Fibroblast of skin of scalp (primary cell): ENCODE measurements at places on chromosomes 16 and 17.
A peak's percentile ranks its signal among the peaks of the same experiment; 100 is the strongest.

- no peak for DNase-seq
These were observed 39.2 kb upstream of the CBX4 start for GRCh38 chr17:79878329-79878947.

GRCh38 chr17:50634224-50634914 lies at the start of gene ABCC3:
Gene ABCC3, plus strand, starts transcription at chr17:50634881. Its CDS starts 56 bp downstream, at chr17:50634937.
- DNase-seq: peak; percentile 40

GRCh38 chr16:70777973-70778406 lies 23.0 kb downstream of the VAC14 start:
- DNase-seq: peak; percentile 55

DNA sequence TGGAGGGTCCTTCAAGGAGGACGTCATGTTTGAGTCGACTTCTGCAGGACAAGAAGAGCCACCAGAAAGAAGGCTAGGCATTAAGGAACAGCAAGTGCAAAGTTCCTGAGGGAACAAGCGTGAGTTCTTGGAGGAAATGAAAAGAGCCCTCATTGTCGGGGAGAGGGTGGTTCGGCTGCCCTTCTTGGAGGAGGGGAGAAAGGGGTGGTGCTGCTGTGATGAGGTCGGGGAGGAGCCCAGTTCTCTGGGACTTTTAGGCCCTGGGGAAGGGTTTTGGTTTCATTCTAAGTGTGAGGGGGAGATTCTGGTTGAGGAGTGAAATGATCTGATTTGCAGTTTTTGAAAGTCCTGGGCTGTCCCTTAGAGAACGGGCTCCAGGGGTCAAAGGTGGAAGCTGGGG lies 4.1 kb downstream of the BICDL2 start:
- no peak for DNase-seq

DNA sequence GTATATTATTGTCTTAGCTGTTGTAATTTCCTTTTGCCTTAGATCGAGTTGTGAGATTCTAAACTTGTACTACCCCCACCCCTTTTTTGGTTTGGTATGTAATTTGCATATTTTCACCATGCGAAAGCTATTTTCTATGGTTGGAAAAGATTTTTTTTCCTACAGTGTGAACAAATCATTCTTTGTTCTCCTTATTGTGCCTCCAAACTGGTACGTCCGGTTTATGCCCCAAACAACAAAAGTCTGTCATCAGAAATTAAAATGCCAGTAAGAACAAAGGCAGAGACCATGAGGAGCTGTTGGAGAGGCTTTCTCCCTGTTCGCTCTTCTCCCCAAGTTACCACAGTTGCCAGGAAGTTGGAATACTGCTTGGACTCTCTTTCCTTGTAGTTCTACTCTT lies 66.1 kb downstream of the BCAS3 start:
- peak; percentile 69 for DNase-seq

GRCh38 chr16:11431915-11432465 lies 86.7 kb downstream of the RMI2 start:
- DNase-seq: no peak

GRCh38 chr16:88529596-88529995 lies 40.6 kb upstream of the ZC3H18 start:
- DNase-seq: no peak

DNA sequence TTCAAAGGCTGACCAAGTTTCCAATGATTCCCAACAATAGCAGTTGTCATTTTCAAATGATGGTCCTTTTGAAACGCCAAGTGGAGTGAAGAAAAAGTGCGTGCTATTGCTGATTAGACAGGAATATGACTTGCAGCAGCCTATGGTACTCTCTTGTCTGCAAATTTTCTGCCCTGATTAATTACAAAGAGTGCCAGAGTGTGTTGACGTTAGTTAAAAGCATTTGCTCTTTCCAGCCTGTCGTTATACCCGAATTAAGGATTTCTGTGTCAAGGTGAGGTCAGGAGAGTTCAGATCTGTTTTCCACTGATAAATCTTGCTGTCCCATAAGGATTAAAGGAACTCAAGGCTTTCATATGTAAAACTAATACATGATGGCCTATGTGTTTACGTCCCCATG lies 75.0 kb upstream of the ADAMTS18 start:
- DNase-seq: no peak

DNA sequence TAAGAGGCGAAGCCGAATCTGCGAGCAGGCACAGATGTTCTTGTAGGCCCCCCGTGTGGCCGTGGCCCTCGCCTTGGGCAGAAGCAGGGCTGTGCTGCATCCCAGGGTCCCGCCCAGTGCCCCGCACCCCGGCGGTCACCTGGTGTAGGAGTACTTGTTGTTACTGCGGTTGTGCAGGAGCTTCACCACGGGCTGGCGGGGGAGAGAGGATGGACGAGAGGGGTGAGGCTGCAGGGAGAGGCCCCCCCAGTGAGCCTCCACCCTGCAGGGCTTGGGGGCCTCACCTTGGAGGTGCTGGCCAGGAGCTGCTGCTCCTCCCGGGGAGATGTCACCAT lies 11.4 kb downstream of the ASPHD1 start:
- no peak for DNase-seq

- DNase-seq: no peak
These were observed 229.7 kb downstream of the SNX29 start for GRCh38 chr16:12206098-12206748.

DNA sequence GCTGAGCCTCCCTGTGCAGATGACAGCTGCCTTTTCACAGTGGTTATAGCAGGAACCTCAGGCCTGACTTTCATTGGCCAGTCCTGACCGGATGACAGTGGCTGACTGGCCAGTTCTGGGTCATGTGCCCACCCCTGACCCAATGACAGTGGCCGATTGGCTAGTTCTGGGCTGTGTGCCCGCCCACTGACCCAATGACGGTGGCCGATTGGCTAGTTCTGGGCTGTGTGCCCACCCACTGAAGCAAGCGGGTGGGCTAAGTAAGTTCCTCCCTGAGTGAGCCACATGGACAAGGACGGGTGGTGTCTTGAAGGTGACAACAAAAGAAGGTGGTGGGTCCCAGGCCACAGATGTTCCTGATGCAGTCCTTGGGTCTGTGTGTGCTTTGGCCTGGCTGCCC lies 9.5 kb downstream of the DEF8 start:
- DNase-seq: peak; percentile 33

DNA sequence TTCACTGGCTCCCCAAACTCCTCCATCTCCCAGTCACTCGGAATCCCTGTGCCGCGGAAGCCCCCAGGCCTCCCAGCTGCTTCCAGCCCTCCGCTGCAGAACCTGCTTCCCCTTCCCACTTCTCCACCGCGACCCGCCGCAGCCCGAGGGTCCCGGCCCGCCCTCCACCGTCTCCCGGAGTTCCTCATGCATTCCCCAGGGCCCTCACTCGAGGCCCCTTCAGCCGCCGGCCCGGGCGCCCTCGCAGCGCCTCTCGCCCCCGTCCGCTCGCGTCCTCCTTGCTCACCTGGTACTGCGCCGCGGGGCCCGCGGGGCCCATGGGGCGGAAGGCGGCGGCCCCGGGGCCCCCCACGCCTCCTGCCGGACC lies 329 bp downstream of the SMARCD2 start:
- DNase-seq: no peak

GRCh38 chr17:43030137-43030767 lies 5.2 kb downstream of the RND2 start:
- no peak for DNase-seq

DNA sequence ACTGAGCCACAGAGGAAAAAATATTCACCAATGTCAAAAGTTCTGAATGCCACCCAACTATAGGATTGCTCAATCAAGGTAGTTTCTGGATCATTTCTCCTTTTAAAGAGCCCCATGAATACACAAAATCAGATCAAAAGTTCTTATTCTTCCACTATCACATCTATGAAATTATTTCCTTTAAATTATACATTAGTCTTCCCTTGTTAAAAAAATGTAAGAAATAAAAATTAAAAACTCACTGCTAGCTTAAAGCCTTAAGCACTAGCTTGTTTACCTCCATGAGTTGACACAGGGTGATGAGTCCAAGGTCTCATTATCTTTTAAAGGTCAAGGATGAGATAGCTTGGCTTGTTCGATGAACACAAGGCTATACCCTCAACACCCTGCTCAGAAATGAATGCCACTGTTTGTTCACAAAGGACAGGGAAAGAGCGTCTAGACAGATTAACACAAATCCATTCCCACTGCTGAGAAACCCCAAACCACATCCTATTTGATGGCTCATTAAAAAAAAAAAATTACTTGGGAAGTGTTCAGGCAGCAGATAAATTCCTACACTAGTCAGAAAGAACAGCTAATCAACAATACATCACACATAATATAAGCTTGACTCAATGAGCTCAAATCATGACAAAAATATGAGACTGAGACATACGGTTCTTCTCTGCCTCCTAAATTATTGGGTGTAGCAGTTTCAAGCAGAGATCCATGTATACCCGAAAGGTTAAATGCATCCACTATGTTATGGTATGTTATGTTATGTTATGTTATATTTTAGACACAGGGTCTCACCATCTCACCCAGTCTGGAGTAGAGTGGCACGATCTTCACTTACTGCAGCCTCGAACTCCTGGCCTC lies 118.9 kb downstream of the PARN start:
- DNase-seq: peak; percentile 91

GRCh38 chr17:27609611-27610303 lies 21.2 kb upstream of the LGALS9 start:
- peak; percentile 22 for DNase-seq

DNA sequence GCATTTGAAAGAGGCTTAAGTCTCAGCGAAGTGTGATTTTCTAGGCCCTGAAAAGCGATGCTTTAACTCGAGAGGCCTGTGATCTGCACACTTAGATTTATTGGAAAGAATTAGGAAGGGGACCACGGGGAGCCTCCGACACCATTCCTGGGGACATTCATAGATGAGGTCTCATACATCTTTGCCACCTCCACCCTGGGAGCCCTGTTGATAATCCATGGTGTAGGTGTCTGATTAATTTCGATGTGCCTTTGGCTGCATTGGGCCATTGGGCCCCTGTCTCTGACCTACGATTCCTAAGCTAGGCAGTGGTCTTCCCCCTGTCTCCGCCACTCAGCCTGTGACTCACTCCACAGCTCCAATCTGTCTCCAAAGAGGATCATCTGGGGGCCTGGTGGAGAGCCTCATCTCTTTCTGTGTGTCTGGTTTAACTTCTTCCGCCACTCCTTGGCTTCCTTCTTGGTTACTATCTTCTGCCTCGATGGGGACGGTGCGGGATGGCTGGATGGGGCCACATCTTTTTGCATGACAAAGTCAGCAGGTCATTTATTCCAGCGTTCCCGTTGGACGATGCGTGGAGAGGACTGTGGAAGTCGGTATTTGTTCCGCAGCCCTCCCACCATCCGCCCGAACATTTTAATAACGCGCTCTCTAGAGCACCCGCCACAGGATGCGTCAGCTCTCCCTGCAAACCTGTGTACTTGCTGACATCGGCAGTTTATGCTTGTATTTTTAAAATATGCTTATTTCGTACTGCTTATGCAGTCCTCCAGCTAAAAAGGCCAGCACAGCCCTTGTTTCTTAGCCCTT lies 109.3 kb downstream of the IRX3 start:
- DNase-seq: no peak

- peak; percentile 6 for DNase-seq
These were observed 247.8 kb downstream of the XYLT1 start for GRCh38 chr16:17222871-17223401.

DNA sequence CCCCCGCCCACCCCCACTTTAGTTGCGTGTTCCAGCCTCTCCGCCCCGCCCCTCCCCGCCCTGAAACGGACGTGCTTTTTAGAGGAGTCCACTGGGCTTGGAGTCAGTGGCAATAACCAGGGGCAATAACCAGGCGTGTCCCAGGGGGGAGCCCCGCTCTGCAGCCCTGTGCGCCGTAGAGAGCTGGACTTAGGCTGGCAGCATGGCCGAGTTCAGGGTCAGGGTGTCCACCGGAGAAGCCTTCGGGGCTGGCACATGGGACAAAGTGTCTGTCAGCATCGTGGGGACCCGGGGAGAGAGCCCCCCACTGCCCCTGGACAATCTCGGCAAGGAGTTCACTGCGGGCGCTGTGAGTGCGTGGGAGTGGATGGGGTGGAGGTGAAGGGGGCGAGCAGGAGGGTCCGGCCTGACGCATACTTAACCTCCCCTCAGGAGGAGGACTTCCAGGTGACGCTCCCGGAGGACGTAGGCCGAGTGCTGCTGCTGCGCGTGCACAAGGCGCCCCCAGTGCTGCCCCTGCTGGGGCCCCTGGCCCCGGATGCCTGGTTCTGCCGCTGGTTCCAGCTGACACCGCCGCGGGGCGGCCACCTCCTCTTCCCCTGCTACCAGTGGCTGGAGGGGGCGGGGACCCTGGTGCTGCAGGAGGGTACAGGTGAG lies at the start of gene ALOX15B:
Gene ALOX15B, plus strand, starts transcription at position 106 of the 657 bp plus-strand sequence. Its CDS starts 97 bp downstream, at position 203.
- DNase-seq: no peak

- DNase-seq: peak; percentile 64
These were observed 3.4 kb upstream of the ZNF385C start for GRCh38 chr17:42101513-42102292.

- peak; percentile 70 for DNase-seq
These were observed 32.4 kb upstream of the RPTOR start for GRCh38 chr17:80512233-80512632.
